ENCODE measurements at places on chromosomes 13 and 19.

GRCh38 chr13:35848336-35849255 lies 282.6 kb downstream of the DCLK1 start:
- no peak for DNase-seq

DNA sequence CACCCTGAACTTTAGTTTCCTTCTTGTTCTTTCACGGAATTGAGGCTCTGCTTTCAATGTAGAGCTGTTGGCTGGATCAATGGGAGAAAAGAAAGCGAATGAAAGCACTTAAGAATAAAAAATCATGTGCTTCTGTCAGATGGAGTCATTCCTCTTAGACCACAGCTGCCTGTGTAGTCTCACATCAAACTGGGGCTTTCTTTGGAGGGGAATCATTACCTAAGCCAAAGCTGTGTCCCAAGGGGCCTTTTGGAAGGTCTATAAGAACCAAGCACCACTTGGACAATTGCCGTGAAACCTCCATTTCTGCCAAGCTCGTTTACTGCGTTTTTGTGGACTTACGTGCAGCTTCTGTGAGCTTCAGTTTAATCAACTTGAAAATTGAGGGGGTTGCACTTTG lies 44.2 kb upstream of the RNF113B start:
- no peak for DNase-seq

DNA sequence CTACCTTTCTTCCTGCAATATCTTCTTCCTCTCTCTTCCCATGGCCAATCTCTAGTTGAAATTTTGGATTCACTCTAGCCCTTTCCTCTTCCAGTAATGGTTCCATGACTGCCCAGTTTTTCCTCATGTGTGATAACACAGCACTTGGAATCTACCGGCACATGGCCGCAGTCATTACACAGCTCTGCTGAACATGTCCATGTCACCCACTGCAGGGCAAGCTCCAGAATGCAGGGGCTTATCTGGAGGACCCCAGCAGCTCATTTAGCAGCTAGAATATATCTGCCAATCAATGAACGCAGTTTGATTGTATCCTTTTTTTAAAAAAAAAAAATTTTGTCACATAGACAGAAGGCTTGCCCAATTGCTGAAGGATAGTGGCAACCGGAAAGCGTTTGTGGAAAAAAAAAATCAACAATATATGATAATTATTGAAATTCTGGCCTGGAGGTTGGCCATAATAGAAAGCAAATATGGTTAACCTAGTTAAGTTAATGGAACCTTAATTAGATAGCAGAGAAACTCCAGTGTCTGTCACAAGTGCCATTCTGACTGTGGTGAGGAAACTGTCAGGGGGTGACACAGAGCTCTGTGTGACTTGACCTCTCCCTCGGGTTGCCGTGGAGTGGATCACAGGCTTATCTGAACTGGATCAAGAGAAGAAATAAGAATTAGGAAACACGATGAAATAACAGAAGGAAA lies 426.7 kb downstream of the LIG4 start:
- DNase-seq, result no peak

- DNase-seq, result no peak
Observed at GRCh38 chr13:74406420-74406819, 272.2 kb upstream of the KLF12 start.

- DNase-seq, result no peak
Observed at GRCh38 chr19:51311351-51312257, at the start of gene IGLON5. Gene IGLON5, plus strand, starts transcription at chr19:51311644. Its CDS starts 204 bp downstream, at chr19:51311848.

- DNase-seq, result no peak
Observed at GRCh38 chr19:5698635-5699422, 8.7 kb downstream of the RPL36 start.

DNA sequence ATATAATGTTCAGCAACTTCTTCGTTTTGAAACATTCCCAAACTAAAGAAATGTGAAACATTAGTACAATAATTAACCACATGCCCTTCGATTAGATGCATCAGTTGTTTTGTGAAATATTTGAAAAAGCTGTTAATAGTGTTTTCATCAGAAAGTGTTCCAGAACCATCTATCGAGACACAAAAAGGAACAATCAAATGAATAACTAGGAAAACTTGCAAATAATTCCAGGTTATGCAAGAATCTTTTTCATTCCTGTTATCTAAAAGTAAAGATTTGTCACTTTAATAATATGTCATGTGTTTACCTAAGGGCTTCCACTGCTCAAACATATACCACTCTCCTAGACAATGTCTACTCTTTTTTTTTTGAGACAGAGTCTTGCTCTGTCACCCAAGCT lies 904.2 kb upstream of the MIR17HG start:
- DNase-seq, result no peak

DNA sequence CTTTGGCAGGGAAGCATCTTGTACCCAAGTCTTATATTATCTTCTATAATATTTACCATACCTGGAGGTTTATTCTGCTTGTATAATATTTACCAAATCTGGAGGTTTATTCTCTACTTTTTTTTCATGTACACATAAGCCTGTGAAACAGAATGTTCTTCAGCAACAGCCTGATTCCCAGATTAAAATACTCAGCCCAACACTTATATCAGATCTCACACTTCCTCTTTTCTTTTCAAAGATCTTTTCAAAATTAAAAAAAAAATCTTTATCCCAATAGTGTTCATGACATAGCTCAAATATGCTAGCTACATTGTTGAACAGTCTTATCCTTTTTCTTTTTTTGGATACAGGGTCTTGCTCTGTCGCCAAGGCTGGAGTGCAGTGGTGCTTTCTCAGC lies 300.7 kb downstream of the LMO7 start:
- no peak for DNase-seq

DNA sequence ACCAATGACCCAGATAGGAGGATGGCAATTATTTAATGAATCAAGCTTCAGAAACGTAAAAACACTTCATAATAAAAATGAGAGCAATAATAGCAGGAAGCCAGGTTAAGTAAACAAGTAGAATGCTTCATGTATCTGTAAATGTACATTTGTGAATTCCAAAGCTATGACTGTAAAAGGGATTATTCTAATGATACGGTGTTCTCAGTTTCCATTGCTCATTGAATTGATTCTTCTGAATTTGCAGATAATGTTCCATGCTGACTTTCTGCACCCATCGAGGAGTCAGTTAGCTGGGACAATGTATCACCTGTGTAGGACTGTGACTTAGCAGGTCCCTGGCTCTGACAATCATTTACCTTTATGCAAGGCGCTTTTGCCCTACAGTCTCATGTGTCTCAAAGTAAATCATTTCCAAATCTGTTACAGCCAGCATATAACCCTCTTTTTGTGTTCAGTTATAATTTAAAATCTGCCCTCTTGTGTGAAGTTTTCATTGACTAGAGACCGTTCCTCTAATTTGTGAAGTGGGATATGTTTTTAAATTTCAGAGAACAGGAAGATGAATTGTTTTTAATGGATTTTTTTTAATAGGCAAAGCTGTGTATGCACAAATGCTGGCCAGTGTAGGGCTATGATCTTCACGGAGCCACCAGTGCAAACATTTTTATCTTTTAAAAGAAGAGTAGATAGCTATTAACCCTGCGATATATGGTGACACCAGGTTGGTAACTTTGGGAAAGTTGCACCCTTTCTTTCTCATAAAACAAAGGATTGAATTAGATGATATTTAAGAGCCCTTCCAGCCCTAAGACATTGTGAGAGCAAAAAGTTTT lies 267.1 kb downstream of the KLF5 start:
- DNase-seq, result no peak

- no peak for DNase-seq
Observed at GRCh38 chr13:46320406-46320805, 66.6 kb downstream of the RUBCNL start.

- no peak for DNase-seq
Observed at GRCh38 chr13:35354285-35354684, 122.2 kb downstream of the MAB21L1 start.

DNA sequence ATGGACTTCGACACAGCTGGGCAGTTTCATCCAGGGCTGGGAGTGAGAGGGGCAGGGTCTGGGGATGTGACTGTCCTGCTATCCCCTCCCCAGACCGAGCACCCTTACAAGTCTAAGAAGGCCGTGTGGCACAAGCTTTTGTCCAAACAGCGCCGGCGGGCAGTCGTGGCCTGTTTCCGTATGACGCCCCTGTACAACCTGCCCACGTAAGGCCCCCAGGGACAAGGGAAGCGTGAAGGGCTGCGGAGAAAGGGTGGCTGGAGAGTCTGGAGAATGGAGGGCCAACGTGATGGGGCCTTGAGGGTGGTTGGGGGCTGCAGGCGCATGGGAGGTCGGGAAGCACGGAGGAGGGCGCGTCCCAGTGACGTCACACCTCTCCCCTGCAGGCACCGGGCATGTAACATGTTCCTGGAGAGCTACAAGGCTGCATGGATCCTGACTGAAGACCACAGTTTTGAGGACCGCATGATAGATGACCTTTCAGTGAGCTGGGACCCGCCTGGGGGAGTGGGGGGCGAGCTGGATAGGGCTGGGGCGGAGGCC lies 89.5 kb downstream of the MAP4K1 start:
- no peak for DNase-seq
